NCI-H1417 treated with DMSO at 0.1 percent for 48 hours (cell line): ENCODE measurements at places on chromosomes 12 and 14.

GRCh38 chr14:63715360-63715759 lies 12.5 kb downstream of the SGPP1 start:
- no peak for DNase-seq

- DNase-seq: no peak
These were observed 20.6 kb downstream of the SPX start for GRCh38 chr12:21546716-21547115.

DNA sequence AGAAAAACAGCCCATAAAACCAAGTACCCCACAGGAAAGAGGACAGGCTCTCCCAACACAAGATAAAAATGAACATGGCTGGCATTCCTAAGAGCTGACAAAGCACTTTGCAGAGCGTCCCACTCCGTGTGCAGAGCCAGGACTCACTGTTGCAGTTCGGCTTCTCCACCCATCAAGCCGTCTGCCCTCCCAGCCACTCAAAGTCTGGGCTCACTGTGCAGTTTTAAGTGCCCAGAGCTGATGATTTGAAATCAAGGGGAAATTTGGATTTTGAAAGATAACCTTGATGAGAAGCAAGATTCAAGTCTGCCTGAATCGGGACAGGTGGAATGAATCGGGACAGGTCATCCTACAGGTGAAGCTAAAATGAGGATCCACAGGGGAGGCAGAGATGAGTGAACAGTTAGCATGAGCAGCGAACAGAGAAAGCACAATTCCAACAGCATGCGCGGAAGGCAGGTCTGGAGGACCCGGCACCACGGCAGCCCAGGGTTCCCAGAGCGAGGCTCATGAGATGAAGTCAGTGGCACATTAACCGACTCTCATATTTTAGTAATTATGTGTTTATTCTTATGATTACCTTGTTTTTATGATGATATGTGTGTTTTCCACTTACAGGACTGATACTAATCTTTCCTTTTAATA lies 39.8 kb upstream of the GPR68 start:
- DNase-seq: no peak

GRCh38 chr14:49206828-49207227 lies 379.4 kb downstream of the RPS29 start:
- DNase-seq: no peak

GRCh38 chr12:57131896-57132744 lies 3.8 kb downstream of the LRP1 start:
- DNase-seq: no peak

DNA sequence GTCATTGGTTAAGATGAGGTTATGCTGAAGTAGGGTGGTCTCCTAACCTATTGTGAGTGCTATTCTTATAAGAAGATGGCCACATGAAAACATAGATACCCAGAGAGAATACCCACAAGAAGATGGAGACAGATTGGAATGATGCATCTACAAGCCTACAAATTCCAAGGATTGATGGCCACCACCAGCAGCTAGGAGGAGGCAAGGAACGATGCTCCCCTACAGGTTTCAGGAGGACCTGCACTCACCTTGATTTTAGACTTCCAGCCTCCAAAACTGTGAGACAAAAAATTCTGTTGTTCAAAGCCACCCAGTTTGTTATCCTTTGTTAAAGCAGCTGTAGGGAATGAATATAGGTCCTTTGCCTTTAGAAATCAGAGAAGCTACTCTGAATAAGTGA lies 227.4 kb downstream of the NEDD1 start:
- DNase-seq: no peak

GRCh38 chr14:105465209-105466031 lies 9.2 kb upstream of the CRIP2 start:
- no peak for DNase-seq

- no peak for DNase-seq
These were observed 5.2 kb downstream of the ATP6V0A2 start for GRCh38 chr12:123717350-123717749.

- DNase-seq: no peak
These were observed 20.3 kb downstream of the BRF1 start for GRCh38 chr14:105280525-105280924.

DNA sequence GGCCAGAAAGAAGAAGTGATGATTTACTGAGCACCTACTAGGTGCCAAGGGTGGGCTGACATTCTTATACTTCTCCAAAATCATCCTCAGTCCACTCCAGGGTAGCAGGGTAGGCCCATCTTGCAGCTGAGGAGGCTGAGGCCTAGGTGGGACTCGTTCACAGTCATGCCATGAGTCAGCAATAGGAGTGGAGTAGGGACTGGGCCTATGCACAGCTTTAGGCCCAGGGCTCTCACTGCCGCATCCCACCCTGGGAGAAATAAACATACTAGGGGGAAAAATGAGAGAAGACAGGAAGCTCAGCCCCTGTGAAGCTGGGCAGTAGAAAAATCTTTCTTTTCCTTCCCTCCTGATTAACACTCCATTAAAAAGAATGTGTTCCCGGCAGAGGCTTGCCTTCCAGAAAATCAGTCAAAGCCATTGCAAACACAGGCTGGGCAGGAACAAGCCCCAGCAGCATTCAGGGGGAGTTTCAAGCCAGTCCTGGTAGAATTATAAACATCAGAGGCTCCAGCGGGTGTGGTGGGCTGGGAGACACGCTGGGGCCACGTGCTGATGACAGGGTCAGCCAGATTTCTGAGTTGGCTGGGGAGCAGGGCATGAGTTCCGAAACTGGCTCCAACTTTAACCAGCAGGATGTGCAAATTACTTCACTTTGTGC lies 1.8 kb downstream of the HSPB8 start:
- no peak for DNase-seq

DNA sequence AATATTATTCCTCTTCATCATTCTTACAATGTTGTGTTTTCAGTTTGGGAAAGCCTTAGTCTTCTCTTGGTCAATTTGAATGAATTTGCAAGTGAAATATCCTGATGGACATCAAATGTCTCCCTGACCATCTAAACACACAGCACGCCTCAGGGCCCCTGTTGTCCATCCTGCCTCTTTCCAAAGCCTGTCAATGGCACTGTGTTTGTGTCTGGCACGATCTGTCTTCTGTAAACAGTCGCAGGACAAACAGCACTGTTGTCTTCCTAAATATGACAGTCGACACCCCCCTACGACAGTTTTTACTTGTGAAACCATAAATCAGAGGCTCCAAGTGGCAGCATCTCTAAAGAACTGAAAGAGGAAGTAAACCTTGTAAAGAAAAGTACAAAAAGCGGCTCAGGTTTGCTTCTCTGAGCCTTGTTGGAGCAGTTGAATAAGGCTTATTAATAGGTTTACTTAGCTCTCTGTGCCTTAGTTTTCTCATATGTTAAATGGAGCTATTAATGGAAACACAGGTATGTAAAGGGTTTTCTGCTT lies 285.8 kb downstream of the NRXN3 start:
- DNase-seq: no peak

GRCh38 chr14:75563931-75564330 lies 14.5 kb upstream of the FLVCR2 start:
- no peak for DNase-seq

- no peak for DNase-seq
These were observed 5.8 kb downstream of the CTDSP2 start for GRCh38 chr12:57840726-57841125.

DNA sequence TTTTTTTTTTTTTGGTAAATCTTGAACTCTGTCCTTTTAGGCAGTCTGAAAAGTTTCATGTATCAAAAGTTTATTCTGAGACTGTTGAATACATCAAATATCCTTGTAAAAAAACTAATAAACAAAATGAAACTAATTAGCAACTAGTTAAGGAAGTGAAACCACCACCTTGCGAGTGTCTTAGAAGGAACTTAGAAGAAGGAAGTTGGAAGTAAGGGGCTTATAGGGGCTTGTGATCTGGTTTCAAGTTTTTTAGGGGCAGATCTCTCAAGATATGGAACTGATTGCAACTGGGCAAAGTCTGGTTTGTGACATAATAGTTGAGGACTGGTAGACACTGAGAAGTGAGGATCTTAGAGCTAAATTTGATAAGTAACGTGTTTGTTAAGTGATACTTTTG lies 748.8 kb downstream of the C12orf50 start:
- no peak for DNase-seq

DNA sequence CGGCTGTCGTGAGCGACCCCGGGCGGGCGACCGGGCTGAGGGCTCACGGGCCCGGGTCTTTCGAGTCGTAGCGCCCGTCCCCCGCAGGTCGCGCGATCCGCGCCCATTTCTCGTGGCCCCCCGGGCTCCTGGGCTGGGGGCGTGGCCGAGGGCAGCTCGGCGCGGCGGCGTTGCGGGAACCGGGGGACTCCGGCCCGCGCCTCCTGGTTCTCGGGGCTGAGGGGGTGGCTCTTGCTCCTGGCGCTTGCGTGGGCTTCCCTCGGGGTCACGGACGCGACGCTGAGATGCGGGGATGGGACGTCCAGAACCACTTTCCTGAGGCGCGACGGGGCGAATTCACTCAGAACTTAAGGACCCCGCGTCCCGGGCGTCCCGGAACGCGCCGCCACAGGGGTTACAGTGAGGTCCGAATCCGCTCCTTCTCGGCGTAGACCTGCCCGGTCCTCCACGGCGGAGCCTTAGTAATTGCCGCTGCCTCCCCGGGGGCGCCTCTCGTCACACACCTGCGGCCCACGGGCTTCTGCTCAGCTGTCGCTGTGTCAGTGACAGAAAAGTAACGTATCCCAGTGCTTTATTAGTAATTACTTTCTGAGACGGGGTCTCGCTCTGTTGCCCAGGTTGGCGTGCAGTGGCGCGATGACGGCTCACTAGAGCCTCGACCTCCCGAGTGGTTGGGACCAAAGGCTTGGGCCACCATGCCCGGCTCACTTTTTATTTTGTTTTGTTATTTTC lies 606 bp downstream of the EP400 start:
- DNase-seq: no peak
